Stimulated activated CD8-positive, alpha-beta memory T cell treated with anti-CD3 and anti-CD28 coated beads, Interleukin-2, amount 100 ng/mL, for 1 hour (primary cell): ENCODE measurements at places on chromosomes 7 and 10.

- DNase-seq: no peak
These were observed 58.8 kb downstream of the SHH start for GRCh38 chr7:155753446-155753965.

- no peak for DNase-seq
These were observed at the start of gene TCERG1L for GRCh38 chr10:131311661-131312477. TSS of gene TCERG1L (minus strand) at chr10:131311721. CDS start at chr10:131311635, 86 bp downstream.

DNA sequence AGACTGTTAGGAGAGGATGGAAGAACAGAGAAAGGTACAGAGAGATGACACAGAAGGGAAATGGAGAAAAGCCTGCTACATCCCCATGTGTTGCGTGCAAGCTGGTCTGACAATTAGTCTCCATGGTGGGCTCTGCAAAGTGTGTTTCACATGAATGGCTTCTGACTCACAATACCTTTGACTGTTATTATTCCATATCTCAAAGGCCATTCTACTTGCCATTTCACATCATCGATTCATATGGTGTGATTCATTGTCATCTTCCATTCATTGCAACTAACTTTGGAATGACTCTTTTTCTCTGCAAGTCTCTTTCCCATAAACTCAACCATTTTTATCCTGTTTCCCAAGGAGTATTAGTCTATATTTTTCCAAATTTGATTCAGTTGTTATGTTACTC, 208.9 kb upstream of the INHBA start:
- DNase-seq: no peak

DNA sequence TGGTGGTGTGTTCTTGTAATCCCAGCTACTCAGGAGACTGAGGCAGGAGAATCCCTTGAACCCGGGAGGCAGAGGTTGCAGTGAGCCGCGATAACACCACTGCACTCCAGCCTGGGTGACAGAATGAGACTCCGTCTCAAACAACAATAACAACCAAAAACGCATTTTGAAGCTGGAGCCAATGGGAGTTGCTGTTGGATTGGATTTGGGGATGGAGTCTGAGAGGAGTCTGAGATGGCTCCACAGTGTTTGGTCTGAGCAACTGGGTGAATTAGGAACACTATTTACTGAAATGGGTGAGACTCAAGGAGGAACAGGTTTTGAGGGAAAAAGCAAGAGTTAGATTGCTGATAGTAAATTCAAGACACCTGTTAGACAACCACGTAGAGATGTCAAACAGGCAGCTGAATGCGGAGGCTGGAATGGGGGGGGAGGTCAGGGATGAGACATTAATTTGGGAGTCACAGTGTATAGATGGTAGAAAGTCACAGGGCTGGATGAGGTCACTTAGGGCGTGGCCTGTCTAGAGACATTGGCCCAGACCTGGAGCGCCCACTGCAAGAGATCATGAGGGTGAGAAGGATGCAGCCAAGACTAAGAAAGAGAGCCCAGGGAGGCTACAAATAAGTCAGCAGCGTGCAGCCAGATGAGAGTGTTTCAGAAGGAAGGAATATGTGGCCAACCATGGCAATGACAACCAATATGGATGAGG, 56.4 kb downstream of the CYCS start:
- DNase-seq: no peak

- no peak for DNase-seq
These were observed 92.1 kb downstream of the CABCOCO1 start for GRCh38 chr10:61754587-61755550.

GRCh38 chr7:96591159-96591899, 118.3 kb downstream of the SEM1 start:
- DNase-seq: no peak

GRCh38 chr7:18610331-18610948, 114.9 kb downstream of the HDAC9 start:
- no peak for DNase-seq

GRCh38 chr7:111802194-111802772, 240.0 kb upstream of the IMMP2L start:
- no peak for DNase-seq

GRCh38 chr10:73876157-73876556, 1.8 kb upstream of the CAMK2G start:
- DNase-seq: no peak
